MV-4-11 (cell line): ENCODE measurements at places on chromosomes 5 and 9.
A peak's percentile ranks its signal among the peaks of the same experiment; 100 is the strongest.

GRCh38 chr5:96468956-96469355 is 35.9 kb upstream of the PCSK1 start:
- no peak for DNase-seq

DNA sequence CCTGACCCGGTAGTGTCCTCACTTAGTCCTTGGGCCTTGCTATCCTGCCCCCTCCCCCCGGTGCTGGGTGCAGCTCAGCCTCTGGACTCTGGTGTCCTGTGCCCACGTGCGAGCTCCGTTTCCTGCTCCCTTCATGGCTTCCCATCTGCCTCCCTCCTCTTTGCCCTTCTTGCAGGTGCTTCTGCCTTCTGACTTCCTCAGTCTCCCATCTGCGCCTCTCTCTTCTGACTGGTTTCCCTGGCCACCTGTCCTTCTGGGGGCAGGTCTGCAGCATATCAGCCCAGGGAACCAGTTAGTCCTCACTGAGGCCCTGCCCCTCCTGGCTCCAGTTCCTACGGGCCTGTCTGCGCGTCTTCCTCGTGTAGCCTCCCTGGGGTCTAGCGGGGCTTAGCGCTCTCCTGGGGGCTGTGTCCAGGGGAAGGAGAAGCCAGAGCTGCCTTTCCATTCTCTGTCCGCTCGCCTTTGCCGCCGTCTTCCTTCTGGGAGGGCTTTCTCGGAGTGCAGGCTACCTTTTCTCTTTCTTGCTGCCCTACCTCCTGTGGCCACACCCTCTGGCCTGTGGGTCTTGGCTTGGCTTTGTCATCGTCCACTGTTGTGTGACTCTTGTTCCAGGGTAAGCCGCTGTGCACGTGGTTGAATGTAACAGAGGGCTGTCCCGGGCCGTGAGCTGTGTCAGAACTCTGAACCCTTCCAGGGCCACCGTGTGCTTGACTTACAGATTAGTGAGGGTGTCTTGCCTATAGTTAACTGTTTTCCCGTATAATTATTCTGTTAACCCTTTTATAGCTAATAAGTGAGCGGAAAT is 51.8 kb downstream of the EHMT1 start:
- no peak for DNase-seq

DNA sequence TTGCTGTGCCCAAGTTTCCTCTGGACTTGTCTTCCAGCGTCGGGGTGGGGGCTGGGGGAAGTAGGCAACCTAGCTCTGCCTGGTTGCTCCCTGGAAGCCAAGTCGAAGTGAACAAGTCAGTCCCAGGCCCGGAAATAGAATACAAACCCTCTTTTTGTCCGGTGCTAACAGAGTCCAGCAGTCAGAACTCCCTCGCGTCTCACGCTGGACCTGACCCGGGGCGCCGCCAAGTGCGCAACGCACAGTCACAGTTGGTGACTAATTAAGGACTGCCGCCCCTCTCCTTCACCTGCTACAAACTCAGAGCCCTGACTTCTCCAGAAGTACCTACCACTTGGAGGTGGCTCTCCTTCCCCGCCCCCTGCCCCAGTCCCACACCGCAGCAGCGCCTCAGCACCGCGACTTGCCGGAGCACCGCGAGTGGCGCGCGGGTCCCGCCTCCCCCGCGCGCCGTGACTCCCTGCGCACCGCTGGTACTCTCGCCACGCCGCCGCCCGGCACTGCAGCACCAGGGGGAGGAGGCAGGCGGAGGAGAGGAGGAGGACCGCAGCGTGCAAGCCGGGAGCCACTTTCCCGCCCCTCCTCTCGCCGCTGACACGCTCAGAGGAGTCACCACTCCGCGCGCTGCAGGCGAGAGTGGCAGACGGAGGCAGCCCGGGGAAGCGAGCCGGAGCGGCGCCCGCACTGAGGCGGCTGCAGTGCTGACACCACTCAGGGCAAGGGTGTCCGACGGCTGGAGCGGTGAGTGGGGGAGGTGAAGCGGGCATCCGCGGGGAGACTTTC is at the start of gene SV2C:
TSS of gene SV2C (plus strand) at position 612 of the 783 bp plus-strand sequence. CDS start 48,368 bp downstream, outside the sequence.
- peak; percentile 24 for DNase-seq

- DNase-seq: peak; percentile 89
These were observed 2.2 kb downstream of the ST6GALNAC6 start for GRCh38 chr9:127897193-127897692.

GRCh38 chr9:21592063-21592338 is 109.9 kb upstream of the IFNE start:
- no peak for DNase-seq

- DNase-seq: no peak
These were observed 92.5 kb downstream of the TLR4 start for GRCh38 chr9:117796681-117797080.

DNA sequence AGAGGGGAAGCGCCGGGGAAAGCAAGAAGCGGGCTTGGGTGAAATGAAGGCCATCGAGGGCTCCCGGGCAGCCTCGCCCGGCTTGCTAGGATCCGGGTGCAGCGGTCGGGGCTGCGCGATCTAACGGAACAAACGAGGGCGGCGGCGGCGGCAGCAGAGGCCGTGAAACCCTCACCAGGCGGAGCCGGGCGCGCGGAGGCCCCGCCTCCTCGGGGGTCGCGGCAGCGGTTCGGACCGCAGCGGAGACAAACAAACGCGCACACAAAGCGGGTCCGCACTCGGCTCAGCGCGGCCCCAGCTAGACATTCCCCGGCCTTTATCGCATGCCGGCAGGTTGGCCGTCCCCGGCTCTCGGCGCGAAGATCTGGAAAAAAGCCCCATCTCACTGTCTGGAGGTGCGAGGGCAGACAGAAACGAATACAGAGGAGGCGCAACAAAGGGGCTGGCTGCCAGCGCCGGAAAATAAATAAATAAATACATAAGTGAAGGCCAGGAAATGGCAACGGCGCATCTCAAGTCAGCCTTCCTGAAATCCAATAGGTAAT is 10.5 kb upstream of the TRIM36 start:
- DNase-seq: no peak

DNA sequence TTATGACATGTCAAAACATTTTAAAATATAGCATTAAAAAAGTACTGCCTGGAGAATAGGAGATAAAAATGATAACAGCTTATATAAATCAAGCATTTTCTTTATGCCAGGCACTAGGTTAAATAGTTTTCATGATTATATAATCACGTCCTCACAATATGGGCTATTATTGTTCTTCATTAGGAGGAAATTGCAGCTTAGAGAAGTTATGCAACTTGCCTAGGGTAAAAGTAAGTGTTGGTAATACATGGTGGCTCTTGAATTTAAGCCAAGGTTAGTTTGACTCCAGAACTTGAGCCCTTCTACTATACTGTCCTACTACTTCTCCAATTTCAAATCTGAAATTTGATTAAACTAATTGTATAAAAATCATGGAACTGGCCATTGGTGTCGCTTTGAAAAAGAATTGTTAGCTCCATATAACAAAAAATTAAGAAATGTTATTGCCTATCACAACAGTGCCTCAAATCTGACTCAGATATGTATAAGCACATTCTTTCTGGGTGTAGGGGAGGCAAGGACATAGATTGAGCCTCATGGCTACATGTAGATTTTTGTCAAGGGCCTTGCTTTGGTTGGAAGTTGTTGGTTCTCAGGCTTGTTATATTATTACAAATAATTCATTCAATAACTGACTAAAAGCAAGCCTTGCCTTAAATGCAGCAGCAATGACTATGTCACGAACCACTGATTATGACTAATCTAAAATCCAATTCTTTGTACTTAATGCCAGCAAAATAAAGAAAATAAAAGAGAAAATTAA is 223.5 kb upstream of the DAB2 start:
- DNase-seq: no peak

- no peak for DNase-seq
These were observed 28.4 kb downstream of the B4GALT1 start for GRCh38 chr9:33138768-33139167.

GRCh38 chr5:141492168-141492885 is 3.4 kb downstream of the PCDHGC5 start:
- no peak for DNase-seq

DNA sequence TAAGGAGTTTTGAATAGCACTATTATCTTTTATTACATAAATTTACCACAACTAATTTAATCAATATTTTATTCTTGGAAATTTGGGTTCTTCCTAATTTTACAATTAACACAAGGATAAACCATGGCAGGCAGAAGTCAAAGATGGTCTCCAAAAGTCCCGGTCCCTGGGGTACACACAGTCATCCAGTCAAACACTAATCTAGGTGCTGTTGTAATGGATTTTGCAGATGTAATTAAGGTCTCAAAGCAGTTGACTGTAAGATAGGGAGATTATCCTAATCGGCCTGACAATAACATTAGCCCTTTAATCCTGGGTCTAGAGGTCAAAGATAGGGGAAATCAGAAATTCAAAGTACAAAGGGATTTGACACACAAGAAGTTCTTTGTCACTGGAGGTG is 57.5 kb upstream of the HTR1A start:
- DNase-seq: no peak

DNA sequence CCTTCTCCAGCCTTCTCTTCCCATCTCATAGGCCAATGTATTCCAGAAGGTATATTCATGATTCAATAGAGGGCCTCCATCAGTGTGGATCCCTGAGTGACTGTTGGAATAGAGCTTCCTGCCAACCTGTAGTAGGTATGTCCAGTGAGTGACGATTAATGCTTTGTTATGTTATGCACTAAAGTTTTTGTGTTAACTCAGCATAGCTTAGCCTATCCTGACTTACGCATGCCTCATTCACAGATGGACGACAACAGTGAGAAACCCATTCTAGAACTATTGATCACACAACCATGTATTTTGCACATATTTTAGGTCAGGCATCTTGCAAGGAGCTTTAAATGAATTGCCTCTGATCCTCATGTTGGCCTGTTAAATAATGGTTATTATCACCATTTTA is 225.5 kb upstream of the TRIM32 start:
- no peak for DNase-seq

GRCh38 chr5:1068204-1068894 is 43.5 kb downstream of the SLC12A7 start:
- DNase-seq: no peak

DNA sequence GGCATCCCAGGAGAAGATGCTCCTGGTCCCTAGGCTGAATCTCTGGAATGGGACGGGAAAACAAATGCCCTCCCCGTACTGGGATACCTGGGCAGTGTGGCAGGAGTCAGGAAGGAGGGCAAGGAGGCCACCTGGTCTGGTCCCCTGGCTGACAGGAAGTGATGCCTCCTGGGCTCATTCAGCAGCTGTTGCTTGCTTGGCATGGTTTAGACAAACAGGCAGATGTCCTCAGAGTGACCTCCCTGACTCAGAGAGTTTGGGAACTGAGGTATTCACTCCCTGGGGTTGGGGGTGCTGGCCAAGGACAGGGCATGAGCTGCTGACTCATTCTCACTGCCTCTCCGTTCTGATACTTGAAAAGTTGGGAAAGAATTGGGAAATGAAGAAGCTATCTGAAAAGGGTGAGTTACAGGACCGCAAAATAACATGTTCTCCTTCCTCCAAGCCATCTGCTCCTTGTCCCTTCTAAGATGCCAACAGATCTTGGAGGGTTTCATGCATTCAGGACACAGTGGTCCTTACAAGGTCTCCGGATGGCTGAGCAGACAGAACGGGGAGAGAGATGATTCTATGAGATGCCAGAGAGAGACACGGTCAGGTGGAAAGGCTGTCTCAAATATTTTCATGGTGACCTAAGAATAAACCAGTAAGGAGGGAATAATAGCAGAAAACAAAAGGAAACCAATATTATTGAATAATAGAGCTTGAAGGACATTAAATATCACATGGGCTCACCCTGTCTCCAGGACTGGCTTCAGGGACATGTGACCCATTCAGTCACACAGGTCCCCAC is 534.5 kb downstream of the BNC2 start:
- DNase-seq: peak; percentile 73

- DNase-seq: no peak
These were observed 130.9 kb downstream of the DIRAS2 start for GRCh38 chr9:90511711-90512110.

DNA sequence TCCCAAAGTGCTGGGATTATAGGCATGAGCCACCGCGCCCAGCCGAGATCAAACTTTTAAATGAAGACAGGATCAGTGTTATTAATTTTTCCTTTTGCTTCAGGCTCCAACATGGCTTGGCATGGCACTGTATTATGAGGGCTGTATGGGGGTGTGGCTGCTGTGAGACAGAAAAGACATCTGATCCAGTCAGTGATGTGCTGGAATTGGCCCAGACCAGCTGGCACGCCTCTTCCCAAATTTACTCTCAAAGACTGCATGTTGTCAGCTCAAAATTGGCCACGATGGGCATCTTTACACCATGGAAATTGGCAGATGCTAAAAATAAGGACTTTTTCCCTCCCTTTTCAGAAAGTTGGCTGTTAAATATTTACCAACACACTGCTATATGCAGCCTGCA is 12.1 kb upstream of the COL27A1 start:
- DNase-seq: no peak
